COLO829 (cell line): ENCODE measurements at places on chromosomes 13 and 19.
A peak's percentile ranks its signal among the peaks of the same experiment; 100 is the strongest.

GRCh38 chr19:38734176-38734425, 10.2 kb downstream of the CAPN12 start:
- DNase-seq, result no peak

DNA sequence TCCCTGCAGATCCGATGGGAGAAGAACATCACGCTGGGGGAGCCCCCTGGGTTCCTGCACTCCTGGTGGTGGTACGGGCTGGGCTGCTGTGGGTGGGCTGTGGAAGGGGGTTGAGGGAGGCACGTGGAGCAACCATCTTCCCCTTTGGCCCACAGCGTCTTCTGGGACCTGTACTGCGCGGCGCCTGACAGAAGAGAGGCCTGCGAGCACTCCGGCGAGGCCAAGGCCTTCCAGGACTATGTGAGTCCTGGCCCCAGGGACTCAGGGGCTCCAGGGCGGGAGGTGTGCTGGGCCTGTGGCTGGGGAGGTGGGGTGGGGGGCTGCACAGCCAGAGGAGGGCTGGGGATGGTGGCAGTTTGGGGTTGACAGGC, 8.5 kb downstream of the SSBP4 start:
- DNase-seq, result no peak

- DNase-seq, result no peak
Observed at GRCh38 chr13:72506706-72507105, 220.7 kb downstream of the MZT1 start.

- DNase-seq, result no peak
Observed at GRCh38 chr13:39770221-39771090, 115.0 kb downstream of the COG6 start.

- no peak for DNase-seq
Observed at GRCh38 chr19:18046059-18046718, 38.2 kb downstream of the ARRDC2 start.

DNA sequence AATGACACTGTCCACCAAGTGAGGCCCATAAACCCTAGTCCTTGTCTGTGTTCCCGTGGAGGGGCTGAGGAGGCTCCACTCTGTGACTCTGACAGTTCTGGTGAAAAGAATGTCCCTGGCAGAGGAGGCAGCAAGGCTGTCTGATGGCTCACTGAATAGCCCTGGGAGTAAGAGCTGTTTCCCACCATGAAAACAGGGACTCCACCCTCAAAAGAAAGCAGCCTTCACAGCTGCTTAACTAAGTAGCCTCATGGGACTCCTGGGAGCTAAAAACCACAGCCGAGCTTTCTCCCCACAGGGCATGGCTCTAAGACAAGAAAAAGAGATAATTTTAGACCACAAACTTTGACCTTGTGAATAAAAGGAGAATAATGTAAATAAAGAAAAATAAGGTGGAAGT, 135.1 kb upstream of the FRY start:
- peak; percentile 82 for DNase-seq
